Right renal pelvis (tissue), 4 donors: ENCODE measurements at places on chromosomes 1 and 21.

DNA sequence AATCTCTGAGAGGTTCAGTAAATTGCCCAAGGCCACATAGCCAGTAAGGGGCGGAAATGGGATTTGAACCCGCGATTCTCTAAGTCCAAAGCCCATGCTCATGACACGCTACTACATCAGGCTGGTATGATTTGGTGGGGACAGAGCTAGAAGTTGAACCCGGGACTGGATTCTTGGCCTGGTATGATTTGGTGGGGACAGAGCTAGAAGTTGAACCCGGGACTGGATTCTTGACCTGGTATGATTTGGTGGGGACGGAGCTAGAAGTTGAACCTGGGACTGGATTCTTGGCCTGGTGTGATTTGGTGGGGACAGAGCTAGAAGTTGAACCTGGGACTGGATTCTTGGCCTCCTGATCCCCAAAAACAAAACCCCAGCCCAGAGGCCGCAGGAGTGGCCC is 23.0 kb downstream of the EPHB2 start:
- DNase-seq, result no peak

DNA sequence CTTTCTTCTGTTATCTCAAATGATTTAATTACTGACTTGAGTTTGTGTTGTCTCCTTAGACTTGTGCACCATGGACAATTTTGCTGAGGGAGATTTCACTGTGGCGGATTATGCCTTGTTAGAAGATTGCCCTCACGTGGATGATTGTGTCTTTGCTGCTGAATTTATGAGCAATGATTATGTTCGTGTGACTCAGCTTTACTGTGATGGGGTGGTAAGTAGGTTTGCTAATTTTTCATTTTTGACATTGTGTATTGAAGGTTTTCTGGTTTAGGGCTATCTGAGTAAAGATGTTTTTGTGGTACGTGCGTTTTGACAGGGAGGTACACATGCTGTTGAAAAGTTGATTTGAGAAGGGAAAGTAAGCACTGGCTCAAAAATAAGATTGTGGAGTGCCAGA is 14.1 kb downstream of the TTC3 start:
- no peak for DNase-seq

GRCh38 chr1:82538876-82539275 is 738.1 kb downstream of the ADGRL2 start:
- DNase-seq, result no peak

DNA sequence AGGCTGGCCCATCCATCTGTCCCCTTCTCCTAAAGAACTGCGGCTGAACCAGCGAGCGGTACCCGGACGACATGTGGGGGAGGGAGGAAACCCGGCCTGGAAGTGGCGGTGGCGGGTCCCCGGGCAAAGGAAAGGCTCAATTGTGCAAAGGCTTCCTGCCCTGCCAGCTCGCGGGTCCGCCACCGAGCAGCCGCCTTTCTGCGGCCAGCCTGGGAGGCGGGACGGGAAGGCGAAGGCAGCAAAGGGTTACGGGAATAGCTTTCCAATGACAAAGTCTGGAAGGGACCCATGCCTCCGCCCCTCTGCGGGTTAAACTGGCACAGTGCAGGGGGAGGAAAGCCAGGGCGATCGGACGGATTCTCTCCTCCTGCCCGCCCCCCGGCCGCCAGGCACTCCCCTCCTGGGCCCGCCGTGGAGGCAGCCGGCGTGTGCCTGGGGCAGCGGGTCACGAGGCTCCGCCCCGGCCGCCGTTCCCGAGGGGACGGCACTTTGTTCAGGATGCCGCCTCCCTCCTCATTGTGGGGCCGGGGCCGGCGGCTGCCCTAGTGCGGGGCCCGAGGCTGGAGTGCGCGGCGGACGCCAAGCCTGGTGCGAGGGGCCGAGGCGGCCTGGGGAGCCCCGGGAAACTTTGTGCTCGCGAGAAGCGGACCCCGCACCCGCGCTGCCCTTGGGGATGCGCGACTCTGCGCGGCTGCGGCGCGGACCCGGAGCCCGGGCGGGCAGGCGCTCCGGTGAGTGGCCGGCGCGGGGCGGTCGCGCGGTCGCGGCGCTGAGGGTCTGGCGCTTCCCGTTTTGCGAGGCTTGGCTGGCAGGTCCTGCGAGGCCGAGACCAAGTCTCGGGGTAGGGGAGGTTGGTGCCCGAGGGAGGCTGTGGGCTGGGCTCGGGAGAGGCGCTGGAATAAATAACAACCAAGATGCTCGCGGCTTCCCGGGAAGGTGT is at the start of gene NAV1:
TSS of gene NAV1 (plus strand) at position 516 of the 940 bp plus-strand sequence. CDS start 83,758 bp downstream, outside the sequence.
- no peak for DNase-seq

- no peak for DNase-seq
These were observed 4.0 kb downstream of the SLC30A10 start for GRCh38 chr1:219924342-219924741.

DNA sequence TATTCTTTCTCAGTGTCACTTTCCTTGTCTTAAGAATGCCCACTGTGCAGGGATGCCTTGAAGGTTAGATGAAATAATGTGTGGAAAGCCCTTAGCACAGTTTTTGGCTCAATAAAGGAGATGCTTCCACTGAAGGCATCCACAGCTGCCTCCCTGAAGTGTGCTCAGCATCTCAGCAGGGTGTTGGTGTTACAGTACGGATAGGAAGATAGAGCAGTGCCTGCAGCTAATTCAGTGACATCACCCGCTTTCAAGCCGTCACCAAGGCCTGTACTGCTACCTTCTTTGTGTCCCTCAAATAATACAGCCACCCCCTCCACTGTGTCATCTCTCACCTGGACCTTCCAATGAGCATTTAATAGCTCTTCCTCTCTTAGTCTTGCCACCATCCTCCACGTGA is 59.0 kb downstream of the NDUFS5 start:
- DNase-seq, result no peak

- no peak for DNase-seq
These were observed 28.3 kb upstream of the PEF1 start for GRCh38 chr1:31672986-31673385.

- no peak for DNase-seq
These were observed 1.9 kb downstream of the RGS18 start for GRCh38 chr1:192160196-192160595.

DNA sequence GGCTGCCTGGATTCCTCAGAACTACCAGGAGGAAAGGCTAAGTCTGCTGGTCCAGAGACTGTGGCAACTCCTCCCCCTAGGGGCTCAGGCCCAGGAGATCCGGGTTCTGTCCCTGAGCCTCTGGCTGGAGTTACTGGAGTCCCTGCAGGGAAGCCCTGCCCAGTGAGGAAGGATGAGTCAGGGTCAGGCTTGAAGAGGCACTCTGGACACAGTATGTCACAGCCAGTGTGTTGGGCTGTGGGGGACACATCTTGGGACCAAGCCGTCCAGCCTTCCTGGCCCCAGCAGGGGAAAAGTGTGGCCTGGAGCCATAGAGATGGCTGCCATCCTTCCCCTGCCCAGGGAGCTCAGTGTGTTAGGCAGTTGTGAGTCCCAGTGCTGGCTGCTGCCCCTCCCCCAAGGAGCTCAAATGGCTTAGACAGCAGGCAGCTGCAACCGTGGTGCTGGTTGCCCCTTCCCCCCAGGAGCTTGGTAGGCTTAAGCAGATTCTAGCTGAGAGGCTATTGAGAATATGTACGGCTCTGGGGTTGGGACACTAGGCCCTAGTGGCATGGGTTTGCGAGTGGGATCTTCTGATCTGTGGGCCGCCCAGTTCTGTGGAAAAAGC is 28.2 kb upstream of the RABGAP1L start:
- no peak for DNase-seq

DNA sequence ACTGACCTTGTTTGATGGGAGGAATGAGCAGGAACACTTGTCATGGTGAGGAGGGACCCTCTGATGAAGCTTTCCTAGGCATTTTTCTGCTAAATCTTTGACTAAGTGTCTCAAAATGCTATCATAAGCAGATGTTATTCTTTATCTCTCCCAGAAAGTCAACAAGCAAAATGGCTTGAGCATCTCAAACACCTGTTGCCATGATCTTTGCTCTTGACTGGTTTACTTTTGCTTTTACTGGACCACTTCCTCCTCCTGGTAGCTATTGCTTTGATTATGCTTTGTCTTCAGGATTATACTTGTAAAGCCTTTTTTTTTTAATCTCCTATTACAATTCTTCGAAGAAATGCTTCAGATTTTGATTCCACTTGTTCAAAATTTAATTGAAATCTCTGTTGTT is 157.4 kb downstream of the GPR52 start:
- DNase-seq, result no peak

- no peak for DNase-seq
These were observed 165.8 kb upstream of the EDN2 start for GRCh38 chr1:41650028-41650880.

- DNase-seq, result no peak
These were observed 109.6 kb downstream of the PLPP3 start for GRCh38 chr1:56469640-56470371.

DNA sequence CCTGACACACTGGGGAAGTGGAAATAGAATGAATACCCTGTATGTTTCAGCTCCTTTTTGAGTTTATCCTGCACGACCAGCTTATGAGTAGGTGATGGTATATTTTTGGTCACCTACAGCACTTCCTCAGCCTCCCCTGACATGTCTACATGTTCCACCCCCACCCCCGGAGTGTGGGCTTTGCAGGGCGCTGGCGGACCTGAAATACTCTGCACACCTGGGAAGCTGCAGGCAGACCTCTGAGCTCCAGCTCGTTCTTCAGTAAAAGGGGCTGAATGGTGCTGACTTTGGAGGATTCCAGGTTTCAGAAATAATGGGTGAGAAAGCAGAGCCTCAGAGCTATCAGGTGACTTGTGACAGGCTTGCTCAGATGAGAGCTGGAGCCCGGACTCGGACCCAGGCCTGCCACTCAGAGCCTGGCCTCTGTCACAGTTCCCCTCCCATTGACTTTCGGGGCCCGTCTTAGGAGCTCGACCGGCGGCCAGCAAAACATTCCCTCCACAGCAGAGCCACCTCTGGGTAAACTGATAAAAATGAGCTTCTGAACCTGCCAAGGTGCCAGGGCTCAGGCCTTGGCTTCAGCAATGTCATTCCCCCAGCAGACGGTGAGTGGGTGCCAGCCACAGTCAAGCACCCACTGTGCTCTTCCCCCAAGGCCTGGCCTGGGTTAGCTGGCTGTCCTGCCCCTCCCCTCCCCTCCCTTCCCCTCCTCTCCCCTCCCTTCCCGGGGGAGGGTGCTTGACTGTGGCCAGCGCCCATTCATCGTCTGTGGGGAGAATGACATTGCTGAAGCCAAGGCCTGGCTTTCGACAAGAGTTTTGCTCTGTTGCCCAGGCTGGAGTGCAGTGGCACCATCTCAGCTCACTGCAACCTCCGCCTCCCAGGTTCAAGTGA is 30.1 kb downstream of the DOP1B start:
- DNase-seq, result no peak

GRCh38 chr21:42073145-42074099 is 2.3 kb downstream of the UMODL1 start:
- DNase-seq, result no peak

DNA sequence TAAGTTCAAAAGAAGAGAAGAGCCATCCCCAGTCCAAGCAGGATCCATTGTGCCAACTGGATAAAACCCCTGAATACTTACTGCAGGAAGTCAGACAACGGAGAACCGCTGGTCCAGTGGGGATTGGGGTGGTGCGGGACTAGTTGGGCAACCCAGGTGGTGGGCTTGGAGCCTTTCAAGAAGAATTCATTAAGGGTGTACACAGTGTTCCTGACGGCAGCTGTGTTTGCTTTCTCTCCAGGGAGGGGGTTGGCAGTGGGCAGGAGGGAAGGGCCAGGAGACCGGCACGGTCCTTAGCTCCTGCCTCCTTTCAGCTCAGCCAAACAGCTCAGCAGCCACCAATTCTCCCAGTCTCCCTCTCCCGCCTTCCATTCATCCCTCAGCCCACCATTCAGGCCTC is 7.1 kb upstream of the CDK18 start:
- DNase-seq, result no peak

GRCh38 chr1:244952280-244952933 is 88.1 kb upstream of the HNRNPU start:
- DNase-seq, result no peak

GRCh38 chr1:213998785-213999184 is 11.0 kb downstream of the PROX1 start:
- no peak for DNase-seq

DNA sequence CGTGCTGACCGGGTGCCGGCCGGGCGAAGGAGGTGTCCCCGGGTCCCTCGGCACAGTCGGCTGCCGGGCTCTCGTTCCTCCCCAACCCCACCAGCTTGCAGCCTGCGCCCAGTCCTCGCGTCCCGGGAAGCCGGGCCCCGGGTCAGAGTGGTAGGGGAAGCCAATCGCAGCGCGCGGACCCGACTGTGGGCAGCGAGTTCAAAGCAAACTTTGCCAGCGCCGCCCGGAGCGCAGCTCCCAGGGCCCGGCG is 328 bp downstream of the MYCL start:
- DNase-seq, result no peak

DNA sequence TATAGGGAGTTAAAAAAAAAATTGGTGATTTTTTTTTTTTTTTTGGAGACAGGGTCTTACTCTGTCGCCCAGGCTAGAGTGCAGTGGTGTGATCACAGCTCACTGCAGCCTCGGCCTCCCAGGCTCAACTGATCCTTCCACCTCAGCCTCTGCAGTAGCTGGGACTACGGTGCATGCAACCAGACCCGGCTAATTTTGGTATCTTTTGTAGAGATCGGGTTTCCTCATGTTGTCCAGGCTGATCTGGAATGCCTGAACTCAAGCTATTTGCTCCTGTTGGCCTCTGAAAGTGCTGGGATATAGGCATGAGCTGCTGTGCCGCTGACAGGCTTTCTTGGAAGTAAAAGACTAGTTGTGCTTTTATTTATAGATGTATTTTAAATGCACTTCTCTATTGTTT is 3.0 kb downstream of the CDC42 start:
- no peak for DNase-seq

GRCh38 chr21:34810786-34811185 is 142.0 kb downstream of the CLIC6 start:
- DNase-seq, result no peak

- DNase-seq, result no peak
These were observed 5.5 kb downstream of the TADA1 start for GRCh38 chr1:166870584-166870983.

GRCh38 chr1:185720633-185721272 is 13.4 kb upstream of the HMCN1 start:
- no peak for DNase-seq

DNA sequence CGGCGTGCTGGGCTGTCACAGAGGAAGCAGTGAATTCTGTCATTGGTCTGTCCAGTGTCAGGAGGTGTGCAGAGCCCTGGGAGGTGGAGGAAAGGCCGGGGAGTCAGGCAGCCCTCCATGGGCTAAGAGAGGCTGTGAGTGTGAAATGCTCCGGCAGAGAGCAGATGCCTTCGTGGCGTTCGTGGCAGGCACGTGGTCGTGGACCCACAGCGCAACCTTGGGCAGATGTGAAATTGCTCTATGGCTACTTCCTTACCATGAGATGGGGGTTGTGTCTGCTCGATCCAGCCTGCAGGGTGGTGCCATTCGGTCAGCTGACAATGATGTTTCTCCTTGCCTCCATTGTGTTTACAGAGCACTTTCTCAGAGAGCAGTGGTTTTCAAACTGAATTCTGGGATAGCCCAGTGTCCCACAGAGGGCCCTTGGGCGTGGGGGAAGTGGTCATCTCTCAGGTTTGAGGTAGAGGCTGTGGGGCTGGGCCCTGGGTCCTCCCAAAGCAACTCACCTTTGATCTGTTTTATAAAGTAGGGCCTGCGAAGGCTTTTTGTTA is 27.9 kb downstream of the TNFRSF1B start:
- no peak for DNase-seq
